ENCODE measurements at places on chromosomes 12 and 14.

GRCh38 chr12:54025499-54026405 lies 2.5 kb upstream of the HOXC6 start:
- DNase-seq = no peak

DNA sequence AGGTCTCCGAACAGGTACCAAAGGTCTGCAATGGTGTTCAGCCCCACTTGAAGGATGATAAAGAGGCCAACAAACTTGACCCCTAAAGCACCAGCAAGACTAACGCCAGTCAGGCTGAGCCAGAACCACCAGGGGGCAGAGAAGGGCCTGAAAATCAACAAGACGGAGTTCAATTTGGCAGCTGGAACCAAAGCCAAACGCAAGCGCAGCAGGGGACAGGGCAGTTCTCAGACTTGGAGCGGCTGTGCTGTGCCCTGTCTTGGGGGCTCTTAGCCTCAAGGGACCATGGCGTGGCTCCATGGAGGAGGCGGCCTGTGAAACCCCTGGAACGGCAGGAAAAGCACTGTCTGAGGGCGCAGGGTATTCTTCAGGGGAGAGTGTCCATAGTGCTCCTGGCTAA lies 19.6 kb downstream of the POMT2 start:
- peak; percentile 37 for DNase-seq

GRCh38 chr14:73878436-73878835 lies 8.2 kb upstream of the ZNF410 start:
- DNase-seq = no peak

DNA sequence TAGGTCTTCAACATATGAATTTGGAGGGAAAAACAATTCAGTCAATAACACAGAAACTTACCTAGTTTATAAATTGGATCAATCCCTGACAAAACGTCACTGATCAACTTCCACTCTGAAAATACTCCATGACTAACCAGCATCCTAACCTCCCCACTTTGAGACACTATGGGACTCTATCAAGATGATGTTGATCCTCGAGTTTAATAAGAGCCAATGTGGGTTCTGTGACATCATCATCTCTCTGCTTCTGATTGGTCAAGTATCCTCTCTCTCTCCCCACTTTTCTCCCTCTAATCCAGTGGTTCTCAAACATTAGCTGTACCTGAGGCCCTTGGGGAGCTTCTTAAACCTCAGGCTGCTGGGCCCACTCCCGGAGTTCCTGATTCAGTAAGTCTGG lies at the start of gene SMCO2:
Gene SMCO2 (plus strand): TSS at position 301 of the 400 bp plus-strand sequence. CDS start 23,896 bp downstream, outside the sequence.
- no peak for DNase-seq

DNA sequence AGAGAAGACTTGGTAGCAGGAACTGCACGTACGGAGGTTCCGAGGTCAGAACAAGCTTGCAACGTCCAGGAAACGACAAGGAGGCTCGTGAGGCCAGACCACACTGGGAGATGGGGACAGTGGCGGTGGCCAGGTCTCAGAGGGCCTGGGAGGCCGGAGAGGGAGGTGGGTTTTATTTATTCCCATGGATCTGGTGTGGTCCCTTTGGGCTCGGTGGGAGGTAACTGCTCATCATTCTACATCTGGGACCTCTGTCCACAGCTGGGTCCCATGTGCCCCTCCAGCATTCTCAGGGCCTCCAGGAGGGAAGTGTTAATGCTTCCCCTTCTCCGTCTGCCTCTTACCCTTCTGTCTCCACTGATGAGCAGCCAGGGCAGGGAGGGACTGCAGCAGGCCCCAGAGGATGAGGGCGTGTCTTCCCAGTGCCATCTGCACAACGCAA lies 35.7 kb upstream of the NCOR2 start:
- DNase-seq = no peak

DNA sequence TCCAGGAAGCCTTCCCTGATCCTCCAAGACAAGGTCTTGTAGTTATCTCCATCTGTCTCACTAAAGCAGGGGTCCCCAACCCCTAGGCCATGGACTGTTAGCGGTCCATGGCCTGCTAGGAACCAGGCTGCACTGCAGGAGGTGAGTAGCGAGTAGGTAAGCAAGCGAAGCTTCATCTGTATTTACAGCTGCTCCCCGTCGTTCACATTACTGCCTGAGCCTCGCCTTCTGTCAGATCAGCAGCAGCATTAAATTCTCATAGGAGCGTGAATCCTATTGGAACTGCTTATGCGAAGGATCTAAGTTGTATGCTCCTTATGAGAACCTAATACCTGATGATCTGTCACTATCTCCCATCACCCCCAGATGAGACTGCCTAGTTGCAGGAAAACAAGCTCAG lies 12.4 kb upstream of the NFYB start:
- DNase-seq = no peak

- DNase-seq = no peak
These were observed 52.1 kb downstream of the CCDC88C start for GRCh38 chr14:91365552-91365951.

- no peak for DNase-seq
These were observed 25.0 kb downstream of the RERG start for GRCh38 chr12:15196221-15196620.

DNA sequence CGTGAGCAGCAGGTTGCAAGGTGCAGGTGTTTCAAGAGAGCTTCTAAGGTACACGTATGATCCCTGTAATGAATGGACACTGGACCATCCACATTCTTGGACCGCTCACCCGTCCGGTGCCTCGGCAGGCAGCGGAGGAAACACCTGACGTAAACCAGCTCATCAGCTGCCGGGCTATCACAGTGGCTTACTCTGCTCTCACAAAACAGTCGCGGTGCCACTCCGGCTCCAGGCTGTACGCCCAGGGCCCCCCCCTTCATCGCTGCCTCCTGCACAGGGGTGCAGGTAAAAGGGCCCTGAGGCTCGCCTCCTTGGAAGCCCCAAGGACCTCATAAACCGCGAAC lies 436 bp downstream of the VPS33A start:
- DNase-seq = peak; percentile 19

- no peak for DNase-seq
These were observed 27.5 kb upstream of the JPH4 start for GRCh38 chr14:23605931-23606585.

GRCh38 chr12:111435661-111436201 lies 30.0 kb downstream of the SH2B3 start:
- no peak for DNase-seq

- DNase-seq = no peak
These were observed 108.1 kb downstream of the ZFP36L1 start for GRCh38 chr14:68684466-68685418.

DNA sequence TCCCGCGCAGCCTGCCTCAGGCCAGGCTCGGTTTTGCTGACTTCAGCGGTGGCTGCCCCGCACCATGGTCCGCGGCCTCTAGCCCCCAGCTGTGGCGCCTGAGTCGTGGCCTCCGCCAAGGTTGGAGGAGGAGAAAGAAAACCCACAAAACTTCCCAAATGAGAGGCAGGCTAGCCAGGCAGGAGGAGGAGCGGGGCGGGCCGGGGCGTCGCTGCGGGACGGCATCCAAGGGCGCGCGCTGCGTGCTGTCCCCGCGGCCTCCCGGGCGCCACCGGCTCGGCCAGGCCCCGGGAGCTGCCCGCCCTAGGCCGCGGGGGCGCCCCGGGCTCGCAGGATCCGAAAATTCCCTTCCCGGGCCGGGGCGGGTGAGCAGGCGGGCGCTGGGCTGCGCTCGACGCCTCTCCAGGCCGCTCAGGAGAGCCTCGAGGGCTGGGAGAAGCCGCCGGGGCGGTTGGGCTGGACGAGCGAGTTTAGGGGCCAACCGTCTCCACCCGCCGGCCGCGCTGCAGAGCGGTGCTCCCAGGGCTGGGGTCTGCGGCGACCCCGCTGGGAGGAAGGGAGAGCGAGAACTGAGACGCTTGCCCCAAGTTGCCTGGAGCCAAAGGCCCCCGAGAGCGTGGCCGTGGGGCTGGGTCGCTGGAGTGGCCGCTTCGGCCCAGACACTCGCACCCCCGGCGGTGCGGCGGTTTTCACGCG lies at the start of gene EFS:
Gene EFS (minus strand): TSS at position 137 of the 696 bp plus-strand sequence. CDS start 147 bp downstream, outside the sequence.
- no peak for DNase-seq

GRCh38 chr12:78442454-78442801 lies 422.1 kb upstream of the SYT1 start:
- no peak for DNase-seq

DNA sequence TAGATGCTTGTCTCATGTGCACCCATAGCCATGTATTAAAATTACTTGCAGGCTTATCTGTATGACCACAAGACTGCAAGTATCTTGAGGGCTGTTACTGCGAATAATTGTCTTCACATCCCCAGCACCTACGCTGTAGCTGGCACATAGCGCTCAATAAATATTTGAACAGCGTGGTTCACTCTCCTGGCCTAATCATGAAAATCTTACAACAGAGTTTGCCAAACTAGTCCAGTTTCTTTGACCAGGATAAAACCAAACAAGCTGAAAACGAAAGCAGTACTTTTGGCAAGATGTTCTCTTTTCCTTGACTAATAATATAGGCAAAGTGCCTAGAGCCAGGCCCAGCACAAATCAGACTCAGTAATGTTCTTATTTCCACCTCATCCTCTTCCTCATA lies 106.7 kb downstream of the RPS29 start:
- DNase-seq = no peak

GRCh38 chr12:13251521-13251920 lies 55.0 kb downstream of the EMP1 start:
- DNase-seq = no peak

DNA sequence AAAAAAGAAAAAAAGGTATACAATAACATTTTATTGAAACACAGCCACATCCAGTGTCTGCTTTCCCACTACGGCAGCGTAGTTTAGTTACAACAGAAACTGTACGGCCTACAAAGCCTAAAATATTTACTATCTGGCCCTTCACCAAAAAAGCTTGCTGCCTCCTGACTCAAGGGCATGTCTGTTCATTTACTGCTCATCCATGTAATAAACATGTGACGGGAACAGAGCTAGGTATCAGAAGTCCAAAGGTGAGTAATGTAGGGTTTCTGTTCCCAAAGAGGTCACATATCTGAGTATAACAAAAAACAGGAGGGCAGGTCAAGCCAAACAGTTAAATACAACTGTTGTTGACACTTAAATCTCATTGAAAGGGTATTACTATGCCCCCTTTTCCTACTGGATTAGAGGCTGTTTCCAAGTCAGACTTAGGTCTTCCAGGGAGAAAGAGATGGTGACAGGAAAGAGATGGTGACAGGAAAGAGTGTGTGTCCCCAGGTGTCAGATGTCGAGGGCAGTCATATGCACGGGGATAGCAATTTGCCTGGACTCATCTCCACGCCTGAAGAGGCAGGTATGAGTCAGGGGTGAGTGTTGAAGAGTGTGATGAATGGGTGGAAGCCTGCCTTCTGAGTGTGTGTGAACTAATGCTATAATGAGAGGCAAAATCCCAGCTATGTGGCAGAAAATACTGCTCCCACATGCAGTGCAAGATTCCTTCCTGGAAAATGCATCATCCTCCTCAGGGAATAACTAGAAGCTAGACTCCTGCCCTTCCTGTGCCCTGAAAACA lies 77.7 kb downstream of the MAP3K9 start:
- no peak for DNase-seq

DNA sequence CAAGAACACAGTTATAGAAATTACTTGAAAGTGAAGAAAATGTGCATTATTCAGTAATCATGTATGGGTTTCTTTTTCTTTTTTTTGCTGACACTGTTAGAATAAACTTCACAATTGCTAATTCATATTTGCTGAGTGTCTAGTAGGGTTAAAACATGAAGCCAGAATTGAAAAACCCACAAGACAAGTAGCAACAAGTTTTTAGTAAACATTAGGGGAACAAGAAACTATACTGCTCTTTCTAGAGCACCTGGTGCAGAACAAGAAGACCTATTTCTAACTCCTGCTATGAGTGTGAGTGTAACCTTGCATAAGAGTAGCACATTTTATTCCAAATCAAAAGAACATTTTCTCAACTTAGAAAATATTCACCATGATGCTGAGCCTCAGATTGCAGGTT lies 83.2 kb downstream of the ITPR2 start:
- no peak for DNase-seq

DNA sequence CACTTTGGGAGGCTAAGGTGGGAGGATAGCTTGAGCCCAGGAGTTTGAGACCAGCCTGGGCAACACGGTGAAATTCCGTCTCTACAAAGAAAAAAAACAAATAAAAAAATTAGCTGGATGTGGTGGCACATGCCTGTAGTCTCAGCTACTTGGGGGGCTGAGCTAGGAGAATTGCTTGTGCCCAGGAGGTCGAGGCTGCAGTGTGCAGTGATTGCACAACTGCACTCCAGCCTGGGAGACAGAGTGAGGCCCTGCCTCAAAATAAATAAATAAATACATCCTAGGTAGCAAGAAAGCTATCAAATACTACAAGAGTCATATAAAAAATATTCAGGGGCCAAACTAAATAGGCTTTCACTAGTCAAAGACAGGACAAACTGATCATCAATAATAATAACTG lies 6.2 kb downstream of the KLHL28 start:
- no peak for DNase-seq

DNA sequence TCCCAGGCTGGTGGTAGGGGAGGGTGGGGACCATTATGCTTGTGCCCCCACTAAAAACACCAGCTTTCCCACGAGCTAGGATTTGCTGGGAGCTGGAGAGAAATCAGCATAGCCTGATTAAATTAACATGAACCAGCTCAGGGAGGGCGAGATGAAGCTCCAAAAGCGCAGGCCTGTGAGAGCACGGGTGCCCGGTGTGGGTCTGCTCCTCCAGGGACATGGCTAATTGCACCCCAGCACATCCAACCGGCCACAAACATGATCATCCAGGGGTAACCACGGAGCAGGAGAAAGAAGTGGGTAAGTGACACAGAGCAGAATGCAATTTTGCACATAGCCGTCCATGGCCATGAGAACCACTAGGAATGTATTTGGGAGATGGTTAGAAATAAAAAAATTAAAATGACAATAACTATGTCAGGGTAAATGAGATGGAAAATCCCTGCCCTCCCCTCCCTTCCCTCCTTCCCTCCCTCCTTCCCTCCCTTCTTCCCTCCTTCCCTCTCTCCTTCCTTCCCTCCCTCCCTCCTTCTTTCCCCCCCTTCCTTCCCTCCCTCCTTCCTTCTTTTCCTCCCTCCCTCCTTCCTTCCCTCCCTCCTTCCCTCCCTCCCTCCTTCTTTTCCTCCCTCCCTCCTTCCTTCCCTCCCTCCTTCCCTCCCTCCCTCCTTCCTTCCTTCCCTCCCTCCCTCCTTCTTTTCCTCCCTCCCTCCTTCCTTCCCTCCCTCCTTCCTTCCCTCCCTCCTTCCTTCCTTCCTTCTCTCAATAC lies 26.9 kb downstream of the CLMN start:
- DNase-seq = no peak

DNA sequence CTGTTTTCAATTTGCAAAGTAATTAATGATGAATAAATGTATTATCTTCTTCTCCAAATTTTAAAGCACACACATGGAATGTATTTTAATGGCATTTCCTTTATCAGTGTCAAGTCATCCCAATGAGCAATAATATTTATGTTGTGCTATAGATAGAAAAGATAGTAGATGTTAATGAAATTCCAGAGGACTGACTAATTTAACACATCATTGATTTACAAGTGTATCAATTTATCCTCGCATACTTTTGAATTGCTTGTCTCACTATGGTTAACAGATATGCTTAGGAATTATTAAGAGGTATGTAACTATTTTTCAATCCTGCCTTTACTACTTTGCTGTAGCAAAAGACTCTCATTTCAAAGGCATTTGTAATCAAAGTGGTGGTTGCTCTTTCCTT lies 842.9 kb downstream of the SLC6A15 start:
- no peak for DNase-seq
